Urothelium cell line (cell line): ENCODE measurements at places on chromosomes 4 and X.

GRCh38 chr4:74118600-74119338 lies 19.8 kb upstream of the CXCL2 start:
- no peak for DNase-seq

GRCh38 chr4:26031704-26032103 lies 117.7 kb downstream of the SMIM20 start:
- no peak for DNase-seq

GRCh38 chrX:124010566-124010965 lies 49.1 kb downstream of the STAG2 start:
- no peak for DNase-seq

DNA sequence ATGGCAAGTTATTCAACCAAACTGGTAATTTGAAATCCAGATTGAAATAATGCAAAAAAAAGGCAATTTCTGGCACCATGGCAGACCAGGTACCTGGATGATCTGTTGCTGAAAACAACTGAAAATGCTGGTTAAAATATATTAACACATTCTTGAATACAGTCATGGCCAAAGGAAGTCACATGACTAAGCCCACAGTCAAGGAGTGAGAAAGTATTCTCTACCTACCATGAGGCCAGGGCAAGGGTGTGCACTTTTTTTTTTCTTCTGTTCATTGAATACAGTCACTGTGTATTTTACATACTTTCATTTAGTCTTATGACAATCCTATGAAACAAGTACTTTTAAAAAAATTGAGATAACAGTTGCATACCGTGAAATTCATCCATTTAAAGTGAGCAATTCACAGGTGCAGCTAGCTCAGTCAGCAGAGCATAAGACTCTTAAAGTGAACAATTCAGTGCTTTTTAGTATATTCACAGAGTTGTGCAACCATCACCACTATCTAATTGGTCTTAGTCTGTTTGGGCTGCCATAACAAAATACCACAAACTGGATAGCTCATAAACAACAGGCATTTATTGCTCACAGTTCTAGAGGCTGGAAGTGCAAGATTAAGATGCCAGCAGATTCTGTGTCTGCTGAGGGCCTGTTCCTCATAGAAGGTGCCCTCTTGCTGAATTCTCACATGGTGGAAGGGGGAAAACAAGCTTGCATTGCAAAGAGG lies 4.8 kb upstream of the MPP1 start:
- no peak for DNase-seq

GRCh38 chr4:159229164-159229563 lies 126.3 kb downstream of the RAPGEF2 start:
- DNase-seq: peak; percentile 21

- DNase-seq: no peak
These were observed 5.1 kb upstream of the PLCXD1 start for GRCh38 chrX:275967-276580.

DNA sequence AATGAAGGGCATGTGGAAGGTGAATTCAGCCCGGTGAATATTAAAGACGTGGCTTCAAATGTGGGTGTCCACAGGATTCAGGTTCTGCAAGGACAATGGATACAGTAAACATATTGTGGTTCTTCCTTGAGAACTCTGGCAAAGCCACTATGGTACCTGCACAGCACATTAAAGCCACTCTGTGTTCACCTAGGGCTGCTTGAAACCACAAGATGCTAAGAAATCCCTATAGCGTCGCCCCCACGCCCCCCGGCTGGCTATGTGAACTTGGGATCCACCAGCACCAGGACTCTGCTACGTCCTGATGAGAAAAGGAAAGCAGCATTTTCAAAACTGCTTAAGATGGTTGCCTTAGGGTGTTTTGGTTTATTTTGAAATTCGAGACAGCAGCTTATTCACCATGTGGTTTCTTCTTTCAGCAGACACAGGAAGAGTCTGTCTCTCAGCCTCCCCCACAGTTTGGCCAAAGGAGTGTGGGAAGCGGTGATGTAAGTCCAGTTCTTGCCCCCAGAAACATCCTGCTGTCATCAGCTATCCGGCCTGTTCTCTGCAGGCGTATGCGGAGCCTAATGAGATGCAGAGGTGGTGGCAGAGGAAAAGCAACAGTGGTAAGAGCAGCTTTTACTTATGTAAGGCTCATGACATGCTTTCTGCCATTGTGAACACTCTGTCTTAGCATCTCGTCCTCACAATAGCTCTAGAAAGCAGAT lies 111.5 kb downstream of the AFAP1 start:
- peak; percentile 56 for DNase-seq

- DNase-seq: no peak
These were observed 1165.8 kb upstream of the ADGRL3 start for GRCh38 chr4:60034361-60034760.

GRCh38 chr4:150237110-150237872 lies 159.0 kb downstream of the DCLK2 start:
- DNase-seq: peak; percentile 40

DNA sequence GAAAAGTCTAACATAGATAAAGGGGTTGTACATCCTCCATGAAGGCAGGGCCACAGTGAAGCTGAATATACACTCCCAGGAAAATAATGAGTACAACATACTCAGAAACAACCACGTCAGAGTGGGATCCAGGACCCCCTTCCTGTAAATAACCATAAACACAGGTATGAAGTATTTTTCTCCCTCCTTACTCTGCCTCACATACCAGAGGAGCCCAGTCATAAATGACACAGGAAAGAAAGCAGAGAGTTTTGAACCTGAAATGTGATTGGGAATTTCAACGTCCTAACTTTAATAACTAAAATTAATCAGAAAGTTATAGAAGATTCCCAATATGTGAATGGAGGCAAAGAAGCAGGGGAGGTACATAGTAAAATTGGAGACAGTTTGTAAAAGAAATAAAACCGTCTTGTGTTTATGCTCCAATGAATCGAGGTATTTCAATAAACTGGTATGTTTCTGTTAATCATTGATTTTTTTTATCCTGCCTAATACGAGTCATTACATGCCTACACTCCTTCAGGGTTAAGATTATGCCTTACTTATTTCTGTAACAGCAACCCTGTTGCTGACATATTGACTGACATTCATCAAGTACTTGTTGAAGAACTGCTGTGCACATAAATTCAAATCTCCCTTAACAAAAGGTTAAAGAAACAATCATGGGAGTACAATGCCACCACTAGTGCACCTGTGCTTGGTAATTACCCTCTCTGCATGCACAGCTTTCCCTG lies 431.3 kb downstream of the KCNIP4 start:
- DNase-seq: no peak

GRCh38 chrX:114650351-114650750 lies 66.5 kb downstream of the HTR2C start:
- no peak for DNase-seq

- DNase-seq: peak; percentile 15
These were observed 137.9 kb upstream of the ZXDB start for GRCh38 chrX:57453901-57454300.

DNA sequence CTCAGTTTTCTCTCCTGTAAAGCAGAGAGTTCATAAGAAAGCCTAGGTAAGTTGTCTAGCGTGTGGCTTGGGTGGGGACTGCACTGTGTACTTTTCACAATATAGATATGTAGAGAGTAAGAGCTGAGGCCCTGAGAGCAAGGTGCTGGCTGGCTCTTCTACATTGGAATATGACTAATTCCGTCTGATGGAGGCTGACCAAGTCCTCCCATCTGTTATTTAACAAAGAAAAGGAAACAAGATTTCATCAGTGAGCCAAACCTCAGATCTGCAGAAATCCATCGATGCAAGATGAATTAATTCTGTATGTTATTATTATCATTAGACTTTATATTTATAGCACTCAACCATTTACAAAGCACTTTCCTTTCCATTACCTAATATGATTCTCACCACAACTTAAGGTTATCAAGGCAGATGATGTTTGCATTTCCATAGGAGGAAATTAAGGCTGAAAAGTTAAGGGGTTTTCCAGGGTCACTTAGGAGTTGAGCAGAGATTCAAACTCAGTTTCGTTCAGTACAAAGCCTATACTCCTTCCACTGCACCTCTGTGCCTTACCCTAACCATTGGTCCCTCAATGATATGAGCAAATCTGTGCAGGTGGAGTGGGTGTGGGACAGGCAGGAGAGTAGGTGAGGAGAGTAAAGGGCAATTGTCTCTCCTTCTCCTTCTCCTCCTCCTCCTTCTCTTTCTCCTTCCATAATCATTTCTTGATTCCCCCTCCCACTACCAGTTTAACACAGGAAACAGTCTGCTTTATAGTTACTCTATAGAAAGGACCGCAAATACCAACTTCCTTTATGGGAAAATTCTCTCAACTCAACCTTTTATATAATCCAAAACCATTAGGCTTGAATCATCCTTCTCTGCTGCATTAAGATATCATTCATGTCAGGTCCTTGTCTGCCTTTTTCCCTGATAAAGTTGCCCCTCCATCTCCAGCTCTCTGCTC lies 27.6 kb upstream of the SRD5A3 start:
- DNase-seq: no peak

GRCh38 chrX:118114971-118115370 lies 1.6 kb downstream of the KLHL13 start:
- DNase-seq: no peak

DNA sequence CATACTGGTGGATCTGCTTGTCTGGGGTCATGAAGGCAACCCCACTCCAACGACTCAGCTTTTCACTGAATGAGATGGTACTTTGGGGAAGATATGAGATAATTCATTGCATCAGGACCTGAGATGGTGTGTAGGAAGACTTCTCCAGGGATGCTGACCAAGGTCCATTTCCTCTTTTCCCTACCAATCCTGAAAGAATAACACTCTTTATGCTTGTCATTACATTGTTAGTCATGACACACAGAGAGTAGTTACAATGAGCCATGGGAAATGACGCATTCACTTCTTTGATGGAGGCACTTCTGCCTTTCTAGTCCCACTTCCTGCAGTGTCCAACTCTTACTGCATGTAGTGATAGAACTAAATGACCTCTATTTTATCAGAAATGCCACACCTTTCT lies 58.6 kb downstream of the AREG start:
- no peak for DNase-seq

DNA sequence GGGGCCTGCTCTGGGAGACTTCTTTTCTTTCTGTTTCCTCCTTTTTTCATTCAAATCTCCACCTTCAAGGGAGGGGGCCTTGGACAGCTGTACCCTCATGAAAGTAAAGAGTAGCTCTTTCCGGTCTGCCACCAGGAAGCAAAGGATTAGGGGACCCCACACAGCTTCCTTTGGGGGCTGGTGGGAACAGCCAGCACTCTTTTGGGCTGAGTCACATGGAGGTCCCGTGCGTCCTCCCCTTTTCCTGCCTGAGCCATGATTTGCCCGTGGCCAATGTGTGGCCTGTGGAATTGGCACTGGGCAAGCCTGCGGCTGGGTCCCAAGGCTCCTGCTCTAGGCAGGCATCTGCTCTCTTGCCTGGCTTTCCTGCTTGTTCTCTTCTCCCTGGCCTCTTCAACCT lies 65.5 kb downstream of the FHDC1 start:
- DNase-seq: no peak

- no peak for DNase-seq
These were observed 363.0 kb downstream of the MID1IP1 start for GRCh38 chrX:39164212-39164611.

- DNase-seq: no peak
These were observed 8.0 kb downstream of the XPNPEP2 start for GRCh38 chrX:129746557-129747470.

GRCh38 chr4:59127743-59128142 lies 2017.6 kb upstream of the IGFBP7 start:
- no peak for DNase-seq

DNA sequence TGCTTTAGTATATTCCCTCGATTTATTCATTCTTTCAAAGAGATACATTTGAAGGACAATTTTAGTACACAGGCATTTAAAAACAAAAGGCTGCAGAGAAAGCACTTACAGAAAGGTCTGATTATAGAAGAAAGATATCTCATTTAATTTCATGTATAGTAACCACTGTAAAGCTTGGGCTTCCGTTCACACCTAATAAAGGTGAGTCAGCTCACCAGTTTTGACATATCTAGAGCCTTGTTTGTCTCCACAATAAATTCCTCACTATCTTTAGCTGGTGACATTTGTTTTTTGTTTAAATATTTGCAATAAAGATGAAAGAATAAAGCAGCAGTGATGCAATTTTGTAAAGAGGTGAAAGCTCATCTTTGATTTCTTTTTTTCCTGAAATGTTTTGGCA lies 1.1 kb upstream of the EPHA5 start:
- DNase-seq: no peak

- DNase-seq: no peak
These were observed 88.8 kb upstream of the CCDC160 start for GRCh38 chrX:134148172-134148692.

DNA sequence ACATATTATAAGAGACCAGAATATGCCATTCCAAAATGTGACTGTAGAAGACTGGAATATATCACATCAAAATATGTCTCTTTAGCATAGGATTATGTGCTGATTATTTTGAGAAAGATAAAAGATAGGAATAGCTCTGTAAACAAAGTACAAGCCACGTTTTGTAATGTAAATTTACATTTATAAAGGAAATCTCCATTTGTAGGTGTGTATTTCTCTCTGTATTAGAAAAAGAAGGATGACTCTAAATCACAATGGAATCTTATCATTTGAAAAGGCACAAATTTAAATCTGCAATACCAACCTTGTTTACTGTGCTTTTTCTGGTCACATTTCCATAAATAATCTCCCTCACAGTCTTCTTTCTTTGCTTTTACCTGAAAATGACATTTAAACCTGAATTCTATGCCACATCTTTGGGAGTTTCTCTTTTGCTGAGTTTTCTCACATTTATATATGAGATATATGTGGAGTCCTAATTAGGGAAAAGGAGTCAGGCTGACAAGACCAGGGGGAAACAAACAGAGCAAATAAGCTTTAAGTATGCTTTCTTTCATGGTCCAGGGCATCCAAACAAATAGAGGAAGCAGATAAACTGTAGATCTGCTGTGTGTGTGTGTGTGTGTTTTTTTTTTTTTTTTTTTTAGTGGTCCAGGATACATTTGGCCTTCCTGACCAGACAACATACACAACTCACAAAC lies 244.0 kb downstream of the CPXCR1 start:
- DNase-seq: no peak

GRCh38 chrX:98405376-98405775 lies 1521.7 kb downstream of the RPA4 start:
- DNase-seq: peak; percentile 35

DNA sequence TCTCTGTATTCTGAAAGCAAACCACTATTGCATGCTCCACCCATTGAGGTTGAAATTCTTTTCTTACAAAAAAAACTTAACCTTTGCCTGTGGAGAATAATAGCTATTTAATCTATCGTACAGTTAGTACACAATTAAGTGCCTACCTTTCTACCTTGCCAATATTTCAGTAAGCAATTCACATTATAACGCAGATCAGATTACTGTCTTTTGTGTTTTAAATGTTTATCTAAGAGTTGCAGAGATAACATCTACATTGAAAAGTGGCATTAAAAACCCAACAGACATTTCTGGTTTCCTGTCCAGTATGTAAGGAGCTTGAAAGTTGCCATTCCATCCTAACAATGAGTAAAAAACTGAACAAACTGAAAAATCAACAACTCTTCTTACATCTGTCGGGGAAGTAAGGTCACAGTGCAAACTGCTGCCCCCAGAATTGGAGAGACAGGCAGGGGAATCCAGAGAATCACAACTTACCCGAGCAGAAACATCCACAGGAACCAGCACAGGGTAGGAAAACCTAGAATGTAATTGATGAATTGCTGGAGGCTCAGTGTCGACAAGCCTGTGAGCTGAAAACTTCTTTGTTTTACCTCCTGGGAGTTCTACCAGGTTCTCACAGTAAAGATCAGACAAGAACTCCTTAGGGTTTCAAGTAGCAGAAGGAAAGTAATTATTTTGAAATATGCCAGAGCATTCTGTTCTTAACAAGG lies 27.3 kb upstream of the ACSL4 start:
- no peak for DNase-seq
